Hematopoietic multipotent progenitor cell treated with erythropoietin and hydrocortisone succinate and interleukin-3 and kit ligand, for 17 days (in vitro differentiated cells): ENCODE measurements at places on chromosomes 16 and 17.

GRCh38 chr17:70317421-70317820 lies 148.1 kb downstream of the KCNJ2 start:
- no peak for DNase-seq

- no peak for DNase-seq
Measured at GRCh38 chr16:84150926-84151325, 5.8 kb downstream of the DNAAF1 start.

DNA sequence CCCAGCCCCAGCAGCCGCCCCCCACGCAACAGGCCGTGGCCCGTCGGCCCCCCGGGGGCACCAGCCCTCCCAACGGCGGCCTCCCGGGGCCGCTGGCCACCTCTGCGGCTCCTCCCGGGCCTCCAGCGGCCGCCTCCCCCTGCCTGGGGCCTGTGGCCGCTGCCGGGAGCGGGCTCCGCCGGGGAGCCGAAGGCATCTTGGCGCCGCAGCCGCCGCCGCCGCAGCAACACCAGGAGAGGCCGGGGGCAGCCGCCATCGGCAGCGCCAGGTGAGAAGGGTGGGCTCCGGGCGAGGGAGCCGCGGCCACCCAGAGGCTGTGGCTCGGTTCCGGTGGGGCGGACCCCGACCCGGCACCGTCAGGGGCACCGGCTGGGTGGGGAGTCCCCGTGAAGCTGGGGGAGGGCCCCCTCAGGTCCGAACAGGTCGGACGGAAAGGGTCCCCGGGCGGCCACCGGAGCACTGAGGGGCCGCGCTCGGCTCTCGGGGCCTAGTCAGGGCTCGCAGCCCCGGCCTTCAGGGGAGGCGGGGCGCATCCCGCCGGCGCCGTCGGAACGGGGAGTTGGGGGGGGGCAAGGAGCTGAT lies 583 bp downstream of the ATXN2L start:
- peak; percentile 47 for DNase-seq

DNA sequence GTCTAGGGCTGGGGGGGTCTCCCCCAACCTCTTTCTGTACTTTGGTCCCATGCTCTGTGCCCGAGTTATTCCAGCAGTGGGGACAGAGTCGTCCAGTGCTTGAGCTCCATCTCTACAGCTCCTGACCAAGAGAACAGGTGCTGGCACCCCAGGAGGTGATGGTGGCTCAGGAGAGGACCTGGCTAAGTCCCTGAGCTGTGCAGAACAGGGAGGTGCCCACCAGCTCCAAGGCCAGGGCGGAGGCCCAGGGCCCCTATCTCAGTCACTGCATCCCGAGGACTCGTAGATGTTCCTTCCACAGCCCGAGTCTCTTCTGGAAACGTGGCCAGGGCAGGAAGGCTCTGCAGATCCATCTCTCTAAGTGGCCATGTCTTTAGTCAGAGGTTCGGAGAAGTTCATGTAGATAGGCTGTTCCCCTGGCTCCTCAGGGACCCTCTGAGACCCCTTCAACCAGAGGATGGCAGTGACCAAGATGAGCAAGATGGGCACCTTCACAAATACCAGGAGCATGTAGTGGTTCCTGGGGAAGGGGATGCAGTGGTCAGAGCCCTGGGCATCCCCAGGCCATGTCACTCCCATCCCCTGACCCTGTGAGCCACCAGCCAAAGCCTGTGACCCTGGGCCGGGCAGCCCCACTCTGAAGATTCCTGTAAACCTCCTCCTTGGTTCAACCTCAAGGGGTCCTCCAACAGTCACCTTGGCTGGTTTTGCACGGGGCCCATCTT lies 8.7 kb downstream of the CD300LB start:
- no peak for DNase-seq

GRCh38 chr16:85338638-85338982 lies 226.3 kb upstream of the CIBAR2 start:
- no peak for DNase-seq

GRCh38 chr17:17382971-17383370 lies 79.8 kb downstream of the NT5M start:
- no peak for DNase-seq
